ENCODE measurements at places on chromosomes 4 and X.

- no peaks in the 10 kb centered on the region for H3K36me3 ChIP-seq
- DNase-seq: no peak
- no peak overlapping the region for H3K4me3 ChIP-seq
- no peak overlapping the region for H3K27ac ChIP-seq
- H3K27me3 ChIP-seq: no peaks in the 10 kb centered on the region
Observed at GRCh38 chr4:70002507-70002906, 6.7 kb downstream of the STATH start.

DNA sequence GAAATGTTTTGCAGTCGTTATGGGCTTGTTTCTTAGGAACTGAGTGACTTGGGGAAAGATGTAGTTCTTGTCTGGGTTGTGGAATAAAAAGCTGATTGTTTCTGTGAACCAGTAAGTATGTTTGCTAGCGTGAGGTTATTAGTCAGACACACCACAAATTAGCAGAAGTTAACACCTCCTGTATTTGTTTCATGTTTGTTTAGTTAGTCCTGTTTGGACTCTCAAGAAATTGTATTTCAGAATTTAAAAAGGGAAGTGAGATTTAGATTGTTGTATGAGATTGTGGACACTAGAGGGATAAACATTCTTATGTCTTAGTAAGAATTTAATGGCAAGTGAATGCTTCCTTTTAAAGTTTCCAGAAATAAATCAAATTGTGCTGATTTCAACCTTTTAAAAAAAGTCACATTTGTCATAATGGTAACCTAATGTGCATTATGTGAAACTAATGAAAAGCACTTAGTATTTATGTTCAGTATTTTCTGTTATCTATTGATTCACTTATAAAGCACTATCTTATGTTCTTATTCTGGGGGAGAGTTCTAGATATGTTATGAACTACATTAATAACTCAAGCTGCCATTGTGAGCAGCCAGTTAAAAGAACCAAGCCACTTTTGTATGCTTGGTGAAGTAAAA, 25.6 kb downstream of the ATP10D start:
- peaks cover 18% of the 10 kb centered on the region for H3K4me1 ChIP-seq
- peaks cover 26% of the 10 kb centered on the region for H3K36me3 ChIP-seq
- H3K4me3 ChIP-seq: no peak overlapping the region

DNA sequence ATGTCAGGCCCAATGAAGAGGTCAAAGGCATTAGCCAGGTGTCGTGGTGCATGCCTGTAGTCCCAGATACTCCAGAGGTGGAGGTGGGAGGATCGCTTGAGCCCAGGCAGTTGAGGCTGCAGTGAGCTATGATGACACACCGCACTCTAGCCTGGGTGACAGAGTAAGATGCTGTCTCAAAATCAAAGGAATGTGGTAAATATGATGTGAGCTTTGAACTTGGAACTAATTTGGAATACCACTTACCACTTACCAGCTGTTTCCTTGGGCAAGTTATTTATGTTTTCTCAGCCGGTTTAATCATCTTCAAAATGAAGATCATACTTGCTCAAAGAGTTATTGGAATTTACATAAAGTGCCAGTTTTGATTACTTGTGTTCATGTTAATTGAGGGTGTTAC, 23.8 kb upstream of the SEPSECS start:
- no peak overlapping the region for H3K4me3 ChIP-seq
- no peaks in the 10 kb centered on the region for H3K4me1 ChIP-seq
- no peak for DNase-seq
- no peaks in the 10 kb centered on the region for H3K27me3 ChIP-seq

DNA sequence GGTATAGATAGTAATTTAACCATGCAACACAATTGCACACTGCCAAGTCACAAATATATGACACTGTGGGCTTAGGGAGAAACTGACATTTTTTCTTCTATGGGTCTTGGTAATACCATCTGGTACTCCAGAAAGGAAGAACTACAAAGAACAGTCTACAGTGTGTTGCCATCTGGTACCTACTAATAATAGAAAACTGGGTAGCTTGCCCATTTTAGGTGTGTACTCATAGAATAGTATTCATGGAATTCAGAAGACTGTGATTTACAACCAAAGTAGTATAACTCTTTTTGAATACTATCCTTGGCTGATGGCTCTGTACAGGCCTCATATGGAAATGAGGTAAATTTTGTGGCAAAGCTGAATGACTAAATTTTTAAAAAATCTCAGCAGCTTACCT, 132.6 kb upstream of the RPS6KA6 start:
- no peaks in the 10 kb centered on the region for H3K4me1 ChIP-seq
- DNase-seq: no peak
- H3K4me3 ChIP-seq: no peak overlapping the region
- H3K36me3 ChIP-seq: no peaks in the 10 kb centered on the region
- no peaks in the 10 kb centered on the region for H3K27me3 ChIP-seq

All from heart left ventricle (tissue), 16 donors.